ENCODE measurements at places on chromosomes 1 and 21.

DNA sequence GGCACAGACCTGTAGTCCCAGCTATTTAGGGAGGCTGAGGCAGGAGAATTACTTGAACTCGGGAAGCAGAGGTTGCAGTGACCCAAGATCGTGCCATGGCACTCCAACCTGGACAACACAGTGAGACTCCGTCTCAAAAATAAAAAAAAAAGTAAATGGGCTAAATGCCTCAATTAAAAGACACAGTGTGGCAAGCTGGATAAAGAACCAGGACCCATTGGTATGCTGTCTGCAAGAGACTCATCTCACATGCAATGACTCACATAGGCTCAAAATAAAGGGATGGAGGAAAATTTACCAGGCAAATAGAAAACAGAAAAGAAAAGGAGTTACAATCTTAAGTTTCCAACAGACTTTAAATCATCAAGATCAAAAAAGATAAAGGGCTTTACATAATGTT is 40.3 kb downstream of the ACBD6 start:
- no peak for DNase-seq

- DNase-seq, result no peak
Observed at GRCh38 chr1:236681219-236681618, 5.1 kb upstream of the ACTN2 start.

DNA sequence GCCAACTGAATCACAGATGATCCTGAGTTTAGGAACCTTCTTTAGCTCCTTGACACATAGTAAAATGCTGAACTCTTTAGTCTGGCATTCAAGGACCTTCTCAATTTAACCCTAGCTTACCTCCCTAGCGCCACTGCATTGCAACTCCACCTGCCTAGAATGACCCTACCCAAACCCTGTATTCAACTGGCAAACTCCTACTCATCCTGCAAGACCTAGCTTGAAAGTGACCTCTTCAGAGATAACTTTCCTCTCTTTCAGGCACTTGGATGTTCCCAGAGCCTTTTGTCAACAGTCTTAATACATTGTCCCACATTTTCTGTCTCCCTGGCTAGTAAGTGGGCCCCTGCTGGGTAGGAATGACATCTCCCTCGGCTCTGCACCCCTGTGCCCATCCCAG is 19.7 kb downstream of the TRIM62 start:
- DNase-seq, result no peak

DNA sequence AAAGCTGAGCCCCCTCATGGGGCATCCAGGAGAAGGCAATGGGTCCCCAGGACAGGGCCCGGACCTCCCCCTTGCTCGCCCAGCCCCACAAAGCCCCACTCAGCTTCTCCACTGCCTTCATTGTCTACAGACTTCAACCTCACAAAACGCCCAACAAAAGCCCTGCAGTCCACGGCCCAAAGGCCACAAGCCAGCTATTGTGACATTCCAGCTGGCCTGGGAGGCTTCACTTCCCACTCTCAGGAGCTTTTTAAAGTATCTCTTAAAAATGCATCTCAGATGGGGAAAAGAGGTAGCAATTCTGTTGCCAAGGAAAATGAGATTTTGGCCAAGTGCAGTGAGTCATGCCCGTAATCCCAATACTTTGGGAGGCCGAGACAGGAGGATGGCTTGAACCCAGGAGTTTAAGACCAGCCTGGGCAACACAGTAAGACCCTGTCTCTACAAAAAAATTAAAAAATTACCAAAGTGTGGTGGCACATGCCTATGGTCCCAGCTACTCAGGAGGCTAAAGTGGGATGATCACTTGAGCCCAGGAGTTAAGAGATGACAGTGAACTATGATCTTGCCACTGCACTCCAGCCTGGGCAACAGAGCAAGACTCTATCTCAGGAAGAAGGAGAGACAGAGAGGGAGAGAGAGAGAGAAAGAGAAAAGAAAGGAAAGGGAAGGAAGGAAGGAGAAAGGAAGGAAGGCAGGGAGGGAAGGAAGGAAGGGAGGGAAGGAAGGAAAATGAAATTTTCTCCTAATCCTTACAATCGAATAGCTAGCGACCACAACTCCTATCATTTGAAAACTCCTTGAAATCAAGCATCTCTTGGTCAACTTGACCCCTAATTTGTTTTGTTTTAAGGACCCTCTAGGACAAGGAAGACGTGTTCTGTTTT is 31.4 kb upstream of the TARDBP start:
- DNase-seq, result peak; percentile 15

DNA sequence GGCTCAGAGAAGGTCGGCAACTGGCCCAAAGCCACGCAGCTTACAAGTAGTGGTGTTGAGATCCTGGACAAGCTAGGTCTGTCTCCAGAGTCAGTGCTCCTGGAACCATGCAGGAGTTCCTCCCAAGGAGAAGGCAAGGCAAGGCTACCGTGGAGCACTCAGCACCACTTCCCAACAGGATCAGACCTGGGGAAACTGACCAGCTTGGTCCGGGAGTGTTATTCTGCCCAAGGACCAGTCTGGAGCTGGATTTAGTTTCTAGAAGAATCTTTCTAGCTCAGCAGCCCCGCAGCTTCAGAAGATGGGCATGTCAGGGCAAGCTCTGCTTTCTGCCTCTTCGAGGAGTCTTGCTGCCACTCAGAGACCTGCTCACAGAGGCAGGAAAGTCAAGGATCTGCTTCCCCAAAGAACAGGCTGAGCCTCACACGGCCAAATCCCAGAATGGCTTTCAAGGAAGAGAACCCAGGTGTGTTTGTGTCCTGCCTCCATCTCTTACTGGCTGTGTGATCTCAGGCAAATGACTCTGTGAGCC is 302.8 kb downstream of the MATN1 start:
- no peak for DNase-seq

DNA sequence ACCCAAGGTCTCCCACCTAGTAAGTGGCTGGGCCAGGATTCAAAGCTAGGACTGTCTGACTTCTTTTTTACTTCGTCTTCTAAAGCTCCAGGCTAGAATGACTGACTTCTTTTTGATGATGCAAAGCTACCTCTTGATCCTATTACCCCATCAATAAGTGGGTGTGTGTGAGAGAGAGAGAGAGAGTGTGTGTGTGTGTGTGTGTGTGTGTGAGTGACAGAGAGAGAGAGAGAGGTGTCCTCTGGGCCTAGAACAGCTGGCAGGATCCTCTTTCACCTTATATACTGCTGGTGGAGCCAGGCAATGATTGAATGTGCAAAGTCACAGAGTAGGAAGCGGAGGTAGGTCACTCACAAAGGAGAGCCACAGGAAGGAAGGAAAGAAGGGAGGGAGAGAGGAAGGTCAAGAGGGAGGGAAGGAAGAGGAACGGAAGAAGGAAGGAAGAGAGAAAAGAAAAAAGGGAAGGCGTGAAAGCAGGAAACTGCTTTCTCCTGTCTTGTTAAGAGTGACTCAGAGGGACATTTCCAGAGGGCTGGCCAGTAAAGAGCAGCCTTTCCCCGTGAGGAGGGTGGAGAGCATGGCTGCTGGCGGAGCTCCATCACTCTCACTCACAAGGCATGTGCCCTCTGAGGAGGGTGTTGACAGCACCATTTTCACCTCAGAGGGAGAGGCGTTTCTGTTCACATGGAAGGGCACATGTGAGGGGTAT is 68.9 kb downstream of the CDC7 start:
- no peak for DNase-seq

DNA sequence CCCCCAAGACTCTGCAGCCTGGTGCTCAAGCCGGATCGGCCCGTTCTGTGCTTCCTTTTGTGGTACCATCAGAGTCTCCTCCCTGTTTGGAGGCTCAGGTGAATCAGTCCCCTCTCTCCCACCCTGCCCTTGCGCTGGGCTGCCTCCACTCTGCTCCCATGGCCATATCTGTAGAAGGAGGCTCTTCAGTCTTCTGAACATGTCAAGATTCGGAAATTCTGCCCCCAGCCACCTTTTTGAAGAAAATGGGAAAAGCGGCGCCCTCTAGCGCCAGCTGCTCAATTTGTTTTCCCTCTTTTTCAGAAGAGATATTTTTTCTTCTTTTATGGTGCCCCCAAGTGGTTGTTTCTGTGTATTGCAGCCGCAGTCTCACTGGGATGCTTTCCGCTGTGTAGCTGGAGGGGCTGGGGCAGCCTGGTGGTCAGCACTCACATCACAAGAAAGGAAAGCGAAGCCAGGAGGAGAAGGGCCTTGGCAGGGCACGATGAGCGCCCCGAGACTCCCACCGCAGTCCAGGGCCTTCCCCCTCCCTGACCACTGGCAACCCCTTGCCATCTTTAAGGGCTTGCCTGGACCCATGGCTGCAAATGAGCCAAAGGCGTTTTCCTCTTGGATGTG is 58.4 kb upstream of the CACNA1E start:
- DNase-seq, result peak; percentile 41

DNA sequence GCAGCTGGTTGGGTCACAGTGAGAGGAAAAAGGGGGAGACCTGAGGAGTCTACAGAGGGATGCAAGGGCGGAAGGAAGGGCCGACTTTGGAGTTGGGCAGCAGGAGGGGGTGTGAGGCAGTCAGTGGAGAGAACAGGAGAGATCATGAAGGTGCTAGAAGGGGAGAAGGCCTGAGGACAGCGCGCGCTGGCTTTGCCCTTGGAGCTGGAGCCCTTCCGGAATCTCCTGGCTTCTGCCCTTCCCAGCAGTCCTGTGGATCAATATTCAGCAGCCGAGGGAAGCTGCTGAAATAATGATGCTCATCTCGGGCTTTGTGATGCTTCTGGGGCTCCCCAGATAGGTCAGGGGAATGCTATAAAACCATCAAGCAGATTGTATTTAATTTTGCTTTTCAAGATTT is 26.7 kb downstream of the SLC37A1 start:
- no peak for DNase-seq

GRCh38 chr21:14736162-14736561 is 190.0 kb upstream of the SAMSN1 start:
- no peak for DNase-seq

DNA sequence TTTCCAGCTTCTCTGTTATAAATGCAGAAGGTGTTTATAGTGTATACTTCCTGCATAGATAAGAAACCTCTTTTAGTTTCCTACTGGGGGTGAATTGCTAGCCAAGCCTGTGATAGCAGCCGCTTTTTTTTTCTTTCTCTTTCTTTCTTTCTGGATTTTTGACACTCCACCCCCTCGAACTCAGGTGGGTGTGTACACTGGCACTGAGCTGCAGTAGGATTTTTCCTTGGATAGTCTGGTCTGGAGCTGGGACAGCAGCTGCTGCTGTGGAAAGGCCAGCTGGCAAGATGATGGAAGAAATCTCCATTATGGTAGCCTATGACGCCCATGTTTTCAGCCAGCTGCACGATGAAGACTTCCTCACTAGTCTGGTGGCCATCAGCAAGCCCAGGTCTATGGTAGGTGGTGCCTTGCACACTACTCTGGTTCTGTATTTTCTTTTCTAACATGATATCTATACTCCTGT is 122.5 kb upstream of the CACYBP start:
- DNase-seq, result no peak

DNA sequence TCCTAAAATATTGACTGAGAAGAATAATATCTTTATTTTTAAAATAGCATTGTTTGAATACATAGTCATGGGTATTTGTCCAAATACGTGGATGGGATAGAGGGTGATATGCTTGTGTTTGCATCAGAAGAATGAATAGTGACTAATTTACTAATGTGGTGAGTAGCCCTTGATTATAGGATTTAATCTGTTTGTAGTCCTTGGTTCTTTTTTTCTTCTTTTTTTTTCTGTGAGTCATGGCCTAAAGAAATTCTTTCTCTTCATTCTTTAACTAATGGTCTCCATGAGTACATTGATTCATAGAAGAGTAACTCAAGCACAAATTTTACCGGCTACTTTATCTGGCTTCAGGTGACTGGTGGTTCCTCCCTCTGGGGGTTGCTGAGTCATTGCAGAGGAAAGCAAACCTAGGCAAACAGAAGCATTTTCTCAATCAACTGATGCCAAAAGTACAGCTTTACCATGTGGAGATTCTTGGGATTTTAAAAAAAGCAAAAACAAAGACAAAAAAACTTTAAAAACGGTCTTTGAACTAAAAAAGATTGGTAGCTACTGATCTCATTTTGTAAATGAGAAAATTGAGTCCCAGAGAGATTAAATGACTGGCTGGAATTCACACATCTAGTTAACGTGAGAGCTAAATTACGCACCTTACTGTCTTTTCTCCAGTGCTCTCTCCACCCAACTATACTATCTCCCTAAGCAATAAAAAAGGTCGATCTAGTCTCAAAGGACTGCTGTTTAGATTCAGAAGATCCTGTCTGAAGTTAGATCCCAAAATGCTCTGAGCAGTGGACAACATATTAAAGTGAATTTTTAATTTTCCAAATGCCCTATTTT is 40.5 kb downstream of the AK5 start:
- DNase-seq, result peak; percentile 38

DNA sequence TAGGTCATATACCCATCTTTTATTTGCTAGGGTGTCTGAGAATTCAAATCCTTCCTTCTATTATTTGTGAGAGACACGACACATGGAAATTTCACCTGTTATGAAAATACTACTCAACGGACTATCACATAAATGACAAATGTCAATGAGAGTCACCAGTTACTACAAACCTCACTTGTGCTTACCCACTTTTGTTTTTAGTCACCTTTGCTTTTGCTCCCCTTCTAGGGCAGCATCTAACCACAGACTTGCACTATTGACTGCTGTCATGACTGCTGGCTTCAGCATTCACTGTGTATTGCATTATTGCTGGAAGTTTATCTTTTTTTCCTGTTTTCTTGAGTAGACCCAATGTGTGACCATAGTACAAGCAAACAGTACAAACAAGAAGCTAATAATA is 1048.0 kb downstream of the PLA2G4A start:
- no peak for DNase-seq

- peak; percentile 45 for DNase-seq
Observed at GRCh38 chr1:152461544-152461943, 47.5 kb upstream of the CRNN start.

DNA sequence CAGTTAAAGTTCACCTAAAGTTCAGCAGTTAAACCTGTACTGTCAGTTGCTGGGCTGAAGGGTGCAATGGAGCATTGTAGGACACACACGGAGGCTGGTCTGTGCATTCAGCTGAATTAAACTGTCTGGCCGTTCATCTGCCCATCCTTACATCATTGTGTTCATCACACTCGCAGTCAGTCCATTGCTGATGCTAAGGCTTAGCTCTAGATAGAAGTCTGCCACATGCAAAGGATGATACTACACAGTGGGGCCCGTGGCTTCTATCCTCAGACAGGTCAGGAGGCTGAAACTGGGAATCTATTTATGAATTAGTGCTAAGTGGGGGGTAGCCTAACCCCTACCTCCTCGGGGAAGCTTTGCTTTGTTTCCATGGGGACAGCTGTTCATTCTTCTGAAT is 60.4 kb downstream of the CNIH3 start:
- DNase-seq, result no peak

DNA sequence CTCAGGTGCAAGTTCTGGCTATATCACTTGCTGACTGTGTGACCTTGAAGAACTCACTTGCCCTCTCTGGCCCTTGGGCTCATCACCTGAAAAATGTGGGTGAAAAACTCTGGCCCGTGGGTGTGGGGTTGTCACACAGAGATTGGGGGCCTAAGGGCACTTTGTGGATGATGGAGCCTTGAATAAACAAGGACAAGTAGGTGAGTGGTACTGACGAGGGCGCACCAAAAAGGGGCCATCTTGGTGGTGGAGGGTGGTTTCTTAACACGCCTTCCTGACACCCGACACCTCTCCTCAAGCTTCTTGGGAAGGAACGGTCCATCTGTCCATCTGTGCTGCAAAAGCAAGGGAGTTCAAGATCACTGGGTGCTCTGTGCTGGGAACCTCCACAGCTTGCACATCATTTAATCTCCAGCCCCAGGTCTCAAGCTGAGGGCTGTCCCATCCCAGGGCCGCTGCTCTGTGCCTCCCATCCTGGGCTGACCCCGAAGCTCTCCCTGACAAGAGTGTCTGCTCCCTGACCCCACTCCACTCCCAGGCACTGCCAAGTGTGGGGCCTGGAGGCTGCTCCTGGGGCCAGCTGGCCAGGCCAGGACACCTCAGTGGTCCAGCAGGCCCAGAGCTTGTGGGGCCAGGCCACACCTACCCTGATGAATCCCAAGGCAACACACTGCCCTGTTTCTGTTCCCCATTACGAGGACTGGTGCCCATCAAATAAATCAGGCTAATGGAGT is 97.3 kb downstream of the GLIS1 start:
- no peak for DNase-seq
